ENCODE measurements at places on chromosomes 5 and 9.

- no peak for DNase-seq
Observed at GRCh38 chr5:143921525-143922311, 109.8 kb downstream of the HMHB1 start.

- DNase-seq = no peak
Observed at GRCh38 chr5:8399471-8399870, 530.5 kb downstream of the MTRR start.

DNA sequence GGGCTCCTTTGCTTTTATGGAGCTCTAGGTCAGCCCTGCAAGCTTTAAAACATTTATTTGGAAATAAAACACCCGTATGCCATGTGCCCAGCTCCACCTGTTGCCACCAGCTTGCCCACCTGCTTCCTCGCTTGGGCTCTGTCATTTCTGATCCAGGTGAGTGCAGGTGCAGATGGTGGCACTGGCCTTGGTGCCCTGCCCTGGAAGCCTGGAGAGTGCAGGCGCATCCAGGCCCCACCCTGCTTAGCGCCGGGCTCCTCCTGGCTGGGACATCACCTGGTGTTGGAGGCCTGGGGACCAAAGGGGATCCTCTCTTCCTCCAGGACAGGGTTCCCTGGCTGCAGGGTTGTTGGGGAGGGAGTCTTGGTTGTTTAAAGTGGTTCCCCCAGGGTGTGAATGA, 35.8 kb downstream of the WNK2 start:
- DNase-seq = no peak

GRCh38 chr5:143828710-143829109, 16.7 kb downstream of the HMHB1 start:
- peak; percentile 29 for DNase-seq

DNA sequence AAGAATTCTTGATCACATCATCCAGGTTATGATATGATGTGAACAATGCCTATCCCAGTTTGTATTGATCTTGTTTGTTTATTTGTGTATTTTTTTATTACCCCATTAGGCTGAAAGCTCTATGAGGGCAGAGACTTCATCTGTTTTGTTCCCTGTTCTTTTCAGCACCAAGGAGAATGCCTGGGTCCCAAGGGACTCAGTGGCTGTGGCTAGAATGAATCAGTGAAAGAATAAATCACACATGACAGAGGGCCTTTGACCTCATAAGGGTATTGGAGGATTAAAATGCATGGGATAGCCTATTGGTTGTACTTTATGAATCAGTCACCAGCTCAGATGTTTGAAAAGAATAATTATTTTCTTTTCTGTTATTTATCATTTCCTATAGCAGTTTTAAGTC, 292.2 kb downstream of the GAS1 start:
- no peak for DNase-seq

DNA sequence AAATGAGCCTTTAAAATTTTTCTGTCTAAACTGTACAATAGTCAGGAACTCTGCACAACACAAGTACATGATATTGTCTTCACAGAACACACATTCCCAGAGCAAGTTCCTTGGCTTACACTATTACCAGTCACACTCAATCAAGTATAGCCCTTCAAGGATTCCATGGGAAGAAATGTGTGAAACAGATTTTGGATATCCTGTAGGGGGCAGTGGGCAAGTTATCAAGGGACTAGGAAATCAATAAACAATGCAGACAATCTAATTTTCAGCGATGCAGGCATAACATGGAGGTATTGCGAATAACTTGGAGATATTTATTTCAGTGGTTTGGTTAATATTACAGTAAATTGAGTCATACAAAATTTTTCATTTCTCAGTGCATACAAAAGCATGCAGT, 1171.5 kb upstream of the NUDT12 start:
- no peak for DNase-seq

- DNase-seq = no peak
Observed at GRCh38 chr9:91145496-91145895, 216.2 kb downstream of the AUH start.

GRCh38 chr9:20511686-20512085, 110.6 kb downstream of the MLLT3 start:
- DNase-seq = no peak

- DNase-seq = no peak
Observed at GRCh38 chr5:123204251-123204650, 115.2 kb downstream of the PRDM6 start.

GRCh38 chr5:131997026-131997726, 14.3 kb downstream of the ACSL6 start:
- DNase-seq = no peak

GRCh38 chr5:157492886-157493285, 32.9 kb downstream of the NIPAL4 start:
- no peak for DNase-seq

DNA sequence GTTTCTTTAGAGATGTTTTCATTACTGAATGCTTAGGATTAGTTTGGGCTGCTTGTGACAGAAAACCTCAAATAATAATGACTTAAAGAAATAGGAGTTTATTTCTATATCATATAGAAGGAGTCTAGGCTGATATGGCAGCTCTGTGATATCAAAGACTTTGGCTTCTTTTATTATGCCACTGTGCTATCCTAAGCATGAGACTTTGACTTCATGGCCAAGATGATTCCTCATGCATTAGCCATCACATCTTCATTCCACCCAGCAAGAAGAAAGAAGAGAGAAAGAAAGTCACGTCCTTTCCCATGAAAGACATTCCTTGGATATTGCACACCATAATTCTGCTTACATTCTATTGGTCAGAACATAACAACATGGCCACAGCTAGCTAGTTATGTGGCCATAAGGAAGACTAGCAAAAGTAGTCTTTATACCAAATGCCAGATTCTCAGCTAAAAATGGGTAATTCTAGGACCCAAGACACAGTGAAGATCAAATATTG, 76.2 kb downstream of the DAPK1 start:
- no peak for DNase-seq

- DNase-seq = peak; percentile 21
Observed at GRCh38 chr9:92887880-92888338, 10.1 kb upstream of the ZNF484 start.

GRCh38 chr9:109419531-109419930, 78.6 kb downstream of the PTPN3 start:
- no peak for DNase-seq

DNA sequence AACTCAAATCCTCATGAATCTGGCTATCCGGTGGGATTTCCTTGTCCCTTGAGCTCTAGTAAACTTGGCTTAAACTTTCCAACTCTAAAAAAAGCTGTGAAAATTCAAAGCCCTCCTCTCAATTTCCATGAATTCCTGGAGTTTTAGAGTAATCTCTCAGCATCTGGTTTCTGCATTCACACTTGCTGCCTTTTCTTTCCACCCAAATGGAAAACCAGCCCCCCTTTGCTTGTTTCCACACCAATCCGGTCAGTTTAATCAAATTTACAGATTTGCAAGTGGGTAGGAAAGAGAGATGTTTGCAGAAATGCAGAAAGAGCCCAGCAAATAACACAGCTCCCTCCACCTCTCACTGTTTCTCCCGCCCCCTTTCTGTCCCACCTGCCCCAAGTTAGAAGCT, 91.1 kb downstream of the ENC1 start:
- DNase-seq = no peak

DNA sequence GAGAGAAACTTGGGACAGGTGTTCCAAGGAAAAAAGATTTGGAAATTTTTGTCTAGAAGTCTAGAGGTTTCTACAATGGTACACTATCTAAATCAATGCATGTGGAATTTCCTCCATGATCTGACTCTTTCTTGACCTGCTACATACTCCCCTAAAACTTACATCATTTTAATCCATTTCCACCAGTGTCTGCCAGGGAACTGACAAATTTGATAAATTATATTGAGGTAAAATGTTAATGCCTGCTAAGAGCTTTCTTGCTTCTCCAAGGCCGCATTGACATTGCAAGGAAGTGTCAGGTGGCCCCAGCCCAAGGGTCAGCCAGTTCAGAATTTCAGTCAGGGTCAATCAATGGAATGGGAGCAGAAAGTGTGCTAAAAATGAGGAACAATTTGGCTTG, 163.4 kb upstream of the FBXL17 start:
- no peak for DNase-seq

DNA sequence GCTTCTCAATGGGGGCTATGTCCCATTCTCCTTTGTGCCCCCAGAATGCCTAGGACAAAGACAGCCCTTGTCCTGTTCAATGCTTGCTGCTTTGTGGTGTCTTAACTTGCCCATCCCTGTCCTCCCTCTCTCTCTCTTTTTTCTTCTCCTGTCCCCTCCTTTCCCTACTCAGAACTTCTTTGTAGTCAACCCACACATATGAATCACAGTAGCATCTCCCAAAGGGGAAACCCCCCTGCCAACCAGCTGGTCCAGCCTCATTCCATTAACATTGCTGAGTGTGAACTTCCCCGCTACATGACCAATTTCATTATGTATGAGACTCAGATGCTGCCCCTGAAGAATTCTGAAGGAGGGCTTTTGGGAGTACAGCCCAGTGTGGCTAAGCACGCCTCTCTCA, 408.3 kb downstream of the ENC1 start:
- DNase-seq = no peak

DNA sequence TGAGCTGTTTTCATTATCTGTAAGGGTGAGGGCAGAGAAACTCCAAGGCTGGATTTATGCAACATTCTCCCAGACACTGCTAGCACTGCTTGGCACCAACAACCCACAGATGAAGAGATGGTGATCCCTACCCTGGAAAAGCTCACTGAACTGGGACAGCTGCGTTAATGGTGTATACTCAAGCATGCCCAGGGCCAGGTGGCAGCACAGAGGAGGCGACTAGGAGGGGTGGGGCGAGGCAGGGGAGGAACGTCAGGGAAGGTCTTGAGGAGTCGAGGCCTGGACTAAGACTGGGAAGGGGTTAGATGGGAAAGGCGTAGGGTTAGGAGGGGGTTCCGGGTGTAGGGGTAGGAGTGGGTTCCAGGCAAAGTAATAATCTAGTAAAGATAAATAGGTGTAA, 73.1 kb upstream of the TBC1D9B start:
- no peak for DNase-seq

- no peak for DNase-seq
Observed at GRCh38 chr5:83780699-83781350, 60.2 kb upstream of the HAPLN1 start.

DNA sequence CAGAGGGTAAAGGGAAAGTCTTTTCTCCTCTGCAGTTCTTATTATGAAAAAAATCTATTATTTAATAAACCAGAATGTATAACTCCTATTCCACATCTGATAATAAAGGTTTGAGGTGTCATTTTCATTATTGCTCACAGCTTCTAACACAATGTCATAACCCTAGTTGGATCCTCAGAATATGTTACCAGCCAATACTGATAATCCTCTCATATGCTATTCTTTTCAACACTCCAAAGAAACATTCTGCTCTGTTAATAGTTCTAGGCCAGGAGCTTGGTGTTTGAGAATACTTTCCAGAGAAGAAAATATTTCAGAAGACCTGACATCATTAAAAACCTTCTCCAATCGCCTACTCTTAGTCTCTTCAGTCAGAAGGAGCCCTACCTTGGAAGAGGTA, 127.1 kb downstream of the PIK3R1 start:
- DNase-seq = no peak

GRCh38 chr9:127384901-127385300, 12.1 kb upstream of the SLC2A8 start:
- DNase-seq = no peak

- no peak for DNase-seq
Observed at GRCh38 chr5:156825688-156826087, 24.4 kb upstream of the PPP1R2B start.

- no peak for DNase-seq
Observed at GRCh38 chr9:120603591-120603990, 23.6 kb upstream of the CDK5RAP2 start.

GRCh38 chr9:80899208-80899607, 790.1 kb downstream of the TLE1 start:
- DNase-seq = no peak

- peak; percentile 31 for DNase-seq
Observed at GRCh38 chr5:151148583-151148982, 9.0 kb downstream of the ANXA6 start.

GRCh38 chr5:151002250-151002649, 18.1 kb upstream of the GPX3 start:
- no peak for DNase-seq

- no peak for DNase-seq
Observed at GRCh38 chr5:9451037-9451436, 94.8 kb downstream of the SEMA5A start.

DNA sequence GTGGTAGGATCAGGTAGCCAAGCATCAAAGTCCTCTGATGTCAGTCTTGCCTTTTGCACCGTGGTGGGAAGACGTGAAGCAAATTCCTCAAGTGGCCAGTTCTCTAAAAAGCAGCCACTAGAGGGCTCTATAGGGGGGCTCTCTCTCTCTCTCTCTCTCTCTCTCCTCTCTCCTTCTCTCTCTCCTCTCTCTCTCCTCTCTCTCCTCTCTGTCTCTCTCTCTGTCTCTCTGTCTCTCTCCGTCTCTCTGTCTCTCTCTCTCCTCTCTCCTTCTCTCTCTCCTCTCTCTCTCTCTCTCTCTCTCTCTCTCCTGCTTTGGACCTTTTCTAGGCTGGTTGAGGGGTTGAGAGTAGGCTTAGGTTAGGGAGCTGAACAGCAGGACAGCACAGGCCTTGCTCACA, 13.9 kb upstream of the OSMR start:
- no peak for DNase-seq
